ENCODE measurements at places on chromosomes 11 and 22.

DNA sequence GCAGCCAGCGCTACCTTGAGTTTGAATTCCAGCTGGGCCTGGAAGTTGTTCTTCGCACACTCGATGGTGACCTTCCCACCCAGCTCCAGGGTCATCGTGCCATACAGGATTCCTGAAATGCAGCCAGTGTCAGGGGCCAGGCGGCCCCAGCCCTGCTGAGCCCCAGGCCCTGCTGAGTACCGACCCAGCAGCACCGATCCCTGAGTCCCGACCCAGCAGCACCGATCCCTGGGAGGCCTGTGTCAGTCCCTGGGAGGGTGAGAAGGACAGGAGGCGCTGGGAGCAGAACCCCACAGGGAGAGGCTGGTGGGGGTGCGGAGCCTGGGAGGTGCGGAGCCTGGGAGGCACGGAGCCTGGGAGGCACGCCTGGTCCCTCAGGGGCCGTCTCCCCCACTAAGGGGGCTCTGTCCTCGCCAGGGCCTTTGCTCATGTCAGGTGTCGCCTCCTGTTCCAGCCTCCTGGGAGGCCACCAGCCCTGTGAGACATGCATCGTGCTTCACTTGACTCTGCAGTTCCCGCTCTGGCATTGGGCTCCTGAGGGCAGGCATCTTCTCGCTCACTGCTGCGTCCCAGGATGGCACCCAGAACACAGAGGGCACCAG lies 37.1 kb upstream of the CARS1 start:
- DNase-seq = no peak

DNA sequence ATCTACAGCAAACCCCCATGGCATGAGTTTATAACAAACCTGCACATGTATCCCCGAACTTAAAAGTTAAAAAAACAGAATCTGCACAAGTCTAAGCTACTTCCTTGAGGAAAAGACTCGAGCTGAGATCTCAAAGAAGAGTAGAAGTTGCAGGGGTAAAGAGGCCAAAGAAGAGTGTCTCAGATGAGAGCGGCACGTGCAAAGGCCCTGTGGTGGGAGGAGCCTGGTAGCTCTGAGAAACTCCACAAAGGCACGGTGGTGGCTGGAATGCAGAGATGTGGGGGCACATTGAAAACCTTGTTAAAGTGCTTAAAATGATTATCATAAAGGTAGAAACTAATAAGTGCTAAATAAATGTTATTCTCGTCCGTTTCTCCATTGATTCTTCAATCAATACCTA lies 103.2 kb upstream of the GRK3 start:
- no peak for DNase-seq

DNA sequence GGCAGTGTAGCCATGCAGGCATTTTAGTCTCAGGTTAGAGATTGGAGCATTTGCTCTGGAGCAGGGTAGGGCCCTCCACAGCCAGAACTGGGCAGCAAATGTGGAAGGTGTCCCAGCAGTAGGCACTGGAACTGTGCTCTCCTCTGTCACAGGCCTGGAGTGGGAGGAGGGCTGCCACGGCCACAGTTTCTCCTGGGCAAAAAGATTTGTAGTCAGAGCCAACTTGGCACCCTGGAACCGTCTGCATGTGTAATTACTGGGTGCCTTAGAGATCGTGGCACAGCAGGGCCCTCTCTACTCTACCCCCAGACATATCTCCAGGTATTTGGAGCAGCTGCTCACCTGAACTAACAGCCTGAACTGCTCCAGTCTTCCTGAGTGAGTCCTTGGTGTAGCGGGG lies 93.7 kb downstream of the ZC3H12C start:
- DNase-seq = no peak

- peak; percentile 62 for DNase-seq
Observed at GRCh38 chr11:96105944-96106343, 182.0 kb upstream of the MTMR2 start.

GRCh38 chr11:30775233-30775522 lies 189.0 kb upstream of the MPPED2 start:
- DNase-seq = no peak
